ENCODE measurements at places on chromosomes 13 and 19.
A peak's percentile ranks its signal among the peaks of the same experiment; 100 is the strongest.

DNA sequence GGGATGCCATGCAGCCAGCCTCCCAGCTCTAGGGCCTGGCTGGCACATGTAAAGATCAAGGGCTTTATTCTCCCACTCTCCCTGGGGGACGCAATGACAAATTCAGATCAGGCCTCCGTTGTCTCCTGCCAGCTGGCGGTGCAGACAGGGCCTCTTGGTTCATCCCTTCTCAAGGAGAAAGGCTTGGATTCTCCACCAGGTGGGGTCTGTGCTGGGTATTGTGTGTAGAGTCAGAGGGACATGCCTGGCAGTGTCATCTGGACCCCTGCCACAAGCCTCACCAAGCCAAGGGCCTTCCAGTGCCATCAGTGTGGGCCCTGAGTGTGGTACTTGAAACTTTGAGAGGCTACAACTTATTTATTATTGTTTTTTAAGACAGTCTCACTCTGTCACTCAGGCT, 8.4 kb upstream of the PTPRS start:
- no peak for DNase-seq

DNA sequence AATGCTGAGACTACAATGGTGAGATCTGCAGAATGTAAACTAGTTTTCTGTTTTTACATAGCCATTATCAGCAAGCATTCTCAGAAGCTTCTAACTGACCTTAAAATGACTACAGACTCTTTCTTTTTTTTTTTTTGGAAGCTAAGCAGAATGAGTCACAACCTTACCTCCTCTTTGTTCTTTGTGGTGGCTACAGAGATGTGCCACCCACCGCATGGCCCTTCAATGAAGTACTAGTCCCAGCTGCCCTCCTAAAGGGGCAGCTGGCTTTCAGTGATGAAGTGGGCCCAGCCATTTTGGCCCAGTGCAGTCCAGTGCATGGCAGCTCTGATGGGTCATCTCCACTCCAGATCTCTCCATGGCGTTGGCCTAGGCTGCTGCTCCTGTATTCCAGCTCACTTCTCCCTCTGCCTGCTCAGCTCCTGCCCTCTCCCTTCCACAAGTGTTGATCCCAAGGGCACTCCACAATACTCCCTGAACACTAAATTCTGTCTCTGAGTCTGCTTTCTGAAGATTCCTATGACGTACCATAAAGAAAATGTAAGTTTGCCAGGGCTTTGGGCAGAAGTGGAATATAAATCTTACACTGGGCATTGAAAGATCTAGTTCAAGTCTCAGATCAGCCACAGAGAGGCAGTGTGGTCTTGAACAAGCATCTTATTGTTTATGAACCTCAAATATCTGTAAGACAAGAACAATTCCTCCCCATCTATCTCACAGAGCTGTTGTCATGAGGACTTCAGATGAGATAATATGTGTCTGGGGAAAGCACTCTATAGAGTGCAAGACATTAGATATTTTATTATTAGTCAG, 85.6 kb downstream of the RXFP2 start:
- DNase-seq, result no peak

DNA sequence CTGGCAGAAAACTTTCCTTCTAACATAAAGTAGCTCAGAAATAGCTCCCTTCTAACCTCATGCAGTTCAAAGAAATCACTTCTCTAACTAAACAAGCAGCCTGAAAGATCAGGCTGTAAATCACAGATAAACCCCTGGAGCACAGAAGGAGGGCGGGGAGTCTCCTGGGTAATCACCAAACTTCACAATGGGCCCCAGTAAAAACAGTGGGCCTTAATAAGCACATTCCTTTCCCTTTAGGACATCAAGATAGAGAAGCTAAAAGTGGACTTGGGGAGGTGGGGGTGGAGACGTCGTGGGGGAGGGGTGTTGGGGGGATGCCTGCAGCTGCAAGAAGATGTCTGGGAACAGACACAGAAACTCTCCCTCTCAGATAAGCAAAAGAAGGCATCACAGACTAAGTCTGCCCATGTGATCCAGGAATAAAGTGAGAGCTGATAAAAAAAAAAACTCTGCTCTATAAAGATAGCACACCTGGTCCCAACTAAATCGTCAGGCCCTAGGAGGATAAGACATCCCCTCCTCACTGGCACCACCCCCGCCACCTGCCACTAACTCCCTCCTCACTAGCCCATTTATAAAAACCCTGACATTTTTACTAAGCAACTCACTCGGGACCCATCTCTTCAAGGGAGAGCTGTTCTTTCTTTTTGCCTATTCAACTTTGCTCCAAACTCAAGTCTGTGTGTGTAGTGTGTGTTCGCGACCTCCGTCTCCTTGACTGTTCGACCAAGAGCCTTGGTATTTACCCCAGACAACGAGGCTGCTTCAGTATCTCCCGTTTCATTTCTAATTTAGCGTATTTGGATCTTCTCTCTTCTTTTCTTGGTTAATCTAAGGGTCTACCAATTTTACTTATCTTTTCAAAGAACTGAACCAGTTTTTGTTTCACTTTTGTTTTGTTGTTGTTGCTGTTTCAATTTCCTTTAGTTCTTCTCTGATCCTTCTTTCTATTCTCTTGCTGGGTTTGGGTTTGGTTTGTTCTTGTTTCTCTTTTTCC, 31.7 kb downstream of the DNAJC15 start:
- no peak for DNase-seq

DNA sequence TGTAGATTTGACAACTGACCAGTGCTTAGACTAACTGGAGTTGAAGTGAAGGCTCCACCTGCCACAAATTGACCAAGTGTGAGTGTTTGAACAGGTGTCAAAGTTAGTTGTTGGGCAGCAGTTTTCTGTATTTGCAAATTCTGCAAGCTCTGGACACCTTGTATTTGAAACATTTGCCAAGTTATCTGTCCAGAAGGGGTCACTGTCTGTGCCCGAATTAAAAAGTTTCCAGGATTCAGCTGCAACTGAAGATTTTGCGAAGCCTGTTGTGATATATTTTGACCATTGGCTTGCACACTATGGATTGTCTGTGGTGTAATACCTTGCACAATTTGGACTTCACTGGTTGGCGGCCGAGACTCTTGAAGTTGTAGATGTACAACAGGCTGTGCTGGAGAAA, 1690.7 kb downstream of the SLITRK5 start:
- no peak for DNase-seq

DNA sequence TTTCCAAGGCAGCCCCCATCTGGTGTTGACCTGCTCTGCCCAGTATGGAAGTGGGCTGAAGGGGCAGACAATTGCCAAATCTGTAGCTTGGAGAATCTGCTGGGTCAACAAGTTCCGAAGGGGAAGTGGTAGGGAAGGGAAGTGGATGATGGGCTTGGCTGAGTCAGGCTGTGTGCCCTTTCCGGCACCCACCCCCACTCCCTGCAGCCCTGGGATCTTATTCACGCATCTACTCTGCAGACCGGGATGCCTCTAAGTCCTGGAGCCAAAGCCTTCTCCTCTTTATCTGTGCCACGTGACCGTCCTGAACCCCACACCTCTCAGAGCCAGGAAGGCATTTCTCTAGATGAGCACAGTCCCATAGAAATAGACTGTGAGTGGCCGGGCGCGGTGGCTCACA, 7.5 kb upstream of the C5AR2 start:
- DNase-seq, result no peak

DNA sequence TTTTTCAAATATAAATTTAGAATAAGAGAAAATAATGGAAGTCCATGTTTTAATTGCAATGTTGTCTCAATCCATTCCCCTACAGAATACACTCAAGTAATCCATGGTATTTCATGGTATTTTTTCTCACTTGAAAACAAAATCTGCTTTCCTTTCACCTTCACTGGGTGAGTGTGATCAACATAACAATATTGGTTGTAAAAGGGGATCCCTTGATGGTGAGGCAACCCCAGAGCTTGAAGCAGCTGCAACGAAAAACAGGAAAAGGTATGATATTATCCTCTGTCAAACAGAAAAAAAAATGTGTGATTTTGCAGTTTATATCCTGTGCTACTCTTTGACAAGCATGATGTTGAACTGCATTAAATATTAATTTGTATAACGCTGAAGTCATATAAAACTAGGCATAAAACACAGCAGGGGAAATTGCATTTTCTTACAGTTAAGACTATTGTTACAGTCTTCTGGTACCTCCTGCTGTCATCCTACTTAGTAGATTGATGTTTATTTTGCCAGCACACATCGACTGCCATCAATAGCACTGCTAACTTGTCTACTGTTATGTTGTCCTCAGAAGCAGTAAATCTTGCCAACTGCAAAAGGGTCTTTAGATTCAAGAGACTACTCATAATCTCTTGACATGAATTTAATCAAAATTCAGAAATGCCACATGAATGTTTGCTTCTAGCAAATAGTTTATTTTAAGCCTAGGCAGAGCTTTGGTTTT, 373.1 kb upstream of the MIR17HG start:
- DNase-seq, result no peak

DNA sequence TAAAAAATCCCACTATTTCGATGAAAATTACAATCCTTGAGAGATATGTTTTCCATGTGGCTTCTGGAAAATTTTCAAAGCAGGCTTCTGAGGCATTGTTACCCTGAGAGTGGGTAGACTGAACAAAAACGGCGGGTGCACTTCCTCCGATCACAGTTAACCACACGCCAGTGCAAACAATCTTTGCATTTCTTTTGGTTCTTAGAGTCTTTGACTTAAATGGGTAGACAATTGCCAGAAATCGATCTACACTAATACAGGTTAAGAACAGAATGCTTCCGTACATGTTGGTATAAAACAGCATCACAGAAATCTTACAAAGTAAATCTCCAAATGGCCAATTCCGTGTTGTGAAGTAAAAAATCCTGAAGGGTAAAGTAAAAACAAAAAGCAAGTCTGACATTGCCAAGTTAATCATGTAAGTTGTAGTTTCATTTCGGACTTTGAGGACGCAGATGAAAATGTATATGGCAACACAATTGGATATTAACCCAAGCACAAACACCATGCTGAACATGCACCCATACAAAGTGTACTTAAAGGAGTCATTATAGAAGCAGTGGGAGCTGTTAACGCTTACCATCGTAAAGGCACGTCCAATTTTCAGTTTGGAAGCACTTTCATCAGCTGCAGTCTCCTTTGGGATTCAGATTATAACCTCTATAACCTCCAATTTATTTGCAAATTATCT, 927 bp downstream of the LPAR6 start:
- DNase-seq, result no peak

DNA sequence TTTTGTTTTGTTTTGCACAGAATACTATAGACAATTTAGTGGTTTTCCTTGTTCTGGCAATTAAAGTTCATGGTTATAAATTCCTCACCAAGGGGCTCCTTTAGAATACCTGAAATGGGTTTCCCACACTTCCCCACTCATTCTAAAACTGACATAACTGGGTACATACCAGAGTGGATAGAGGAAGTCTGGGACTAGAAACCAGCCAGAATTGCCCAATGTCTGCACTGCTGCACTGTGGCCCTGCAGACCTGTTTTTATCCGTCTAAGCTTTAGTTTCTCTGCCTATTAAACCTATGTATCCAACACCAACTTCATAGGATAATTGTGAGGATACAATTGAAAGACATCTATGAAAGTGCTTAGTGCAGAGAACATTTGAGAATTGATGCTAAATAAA, 498.6 kb downstream of the KCTD12 start:
- DNase-seq, result no peak

DNA sequence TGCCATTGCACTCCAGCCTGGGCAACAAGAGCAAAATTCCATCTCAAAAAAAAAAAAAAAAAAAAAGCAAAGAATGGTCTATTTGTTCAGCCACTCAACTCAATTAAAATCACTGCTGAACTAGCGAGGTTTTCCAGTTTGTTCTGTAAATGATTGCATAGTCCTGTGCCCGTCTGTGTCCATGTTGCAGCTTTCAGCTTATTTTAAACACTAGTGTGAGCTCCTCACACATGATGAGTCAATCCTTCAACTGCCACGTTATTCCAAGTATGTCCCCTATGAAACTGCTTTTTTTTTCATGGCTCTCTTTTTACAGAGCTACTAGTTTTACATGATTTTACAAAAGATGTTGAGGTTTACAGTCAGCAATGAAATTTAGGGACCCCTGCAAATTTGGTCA, 12.2 kb downstream of the SUGP2 start:
- DNase-seq, result no peak

DNA sequence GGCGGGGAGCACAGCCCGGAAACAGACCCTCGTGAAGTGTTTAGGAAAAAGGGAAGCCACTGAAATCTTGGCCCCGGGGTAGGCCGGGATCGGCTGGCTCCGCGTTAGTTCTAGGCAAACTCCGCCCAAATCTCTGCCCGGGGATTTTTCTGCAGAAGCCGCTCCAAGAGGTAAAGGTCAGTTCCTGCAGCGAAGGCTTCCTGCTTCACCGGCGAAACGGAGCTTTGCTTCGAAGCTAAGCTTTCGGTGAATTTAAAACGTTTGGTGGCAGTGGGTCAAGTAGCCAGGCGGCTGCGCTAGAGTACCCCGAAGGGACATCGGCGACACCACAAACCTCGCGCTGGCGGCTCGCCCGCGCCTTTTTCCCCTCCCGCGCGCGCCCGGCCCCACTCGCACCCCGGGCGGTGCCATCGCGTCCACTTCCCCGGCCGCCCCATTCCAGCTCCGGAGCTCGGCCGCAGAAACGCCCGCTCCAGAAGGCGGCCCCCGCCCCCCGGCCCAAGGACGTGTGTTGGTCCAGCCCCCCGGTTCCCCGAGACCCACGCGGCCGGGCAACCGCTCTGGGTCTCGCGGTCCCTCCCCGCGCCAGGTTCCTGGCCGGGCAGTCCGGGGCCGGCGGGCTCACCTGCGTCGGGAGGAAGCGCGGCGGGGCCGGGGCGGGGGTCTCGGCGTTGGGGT, 441 bp downstream of the GJB2 start:
- DNase-seq, result no peak

GRCh38 chr13:28744091-28744536, 25.3 kb upstream of the SLC46A3 start:
- no peak for DNase-seq

GRCh38 chr13:99985241-99985874, 3.8 kb downstream of the ZIC2 start:
- no peak for DNase-seq

- no peak for DNase-seq
These were observed 15.8 kb downstream of the ZNF574 start for GRCh38 chr19:42091742-42092141.

- no peak for DNase-seq
These were observed 101.5 kb downstream of the DPF1 start for GRCh38 chr19:38122402-38123093.

DNA sequence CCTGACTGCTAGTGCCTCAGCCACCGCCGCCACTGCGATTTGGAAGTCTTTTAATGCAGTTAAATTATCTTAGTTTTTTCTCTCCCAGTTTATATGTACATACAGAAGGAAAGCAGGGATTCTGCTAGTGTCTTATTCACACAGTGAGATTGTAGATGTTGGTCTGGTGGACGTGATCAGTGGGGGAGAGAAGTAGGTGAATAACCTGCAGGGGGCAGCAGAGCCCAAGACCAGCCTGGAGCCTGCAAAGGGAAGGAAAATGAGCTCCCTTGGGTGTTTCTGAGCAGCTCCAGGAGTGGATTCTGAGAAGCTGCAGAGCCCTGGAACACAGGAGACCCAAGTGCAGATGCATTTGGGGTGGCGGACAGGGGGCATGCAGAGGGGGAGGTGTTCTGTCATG, 26.3 kb downstream of the ZNF844 start:
- peak; percentile 72 for DNase-seq
